Stimulated activated CD4-positive, alpha-beta T cell treated with anti-CD3 and anti-CD28 coated beads, TNF-alpha, amount 100 ng/mL, for 24 hours (primary cell): ENCODE measurements at places on chromosomes 5 and 9.

DNA sequence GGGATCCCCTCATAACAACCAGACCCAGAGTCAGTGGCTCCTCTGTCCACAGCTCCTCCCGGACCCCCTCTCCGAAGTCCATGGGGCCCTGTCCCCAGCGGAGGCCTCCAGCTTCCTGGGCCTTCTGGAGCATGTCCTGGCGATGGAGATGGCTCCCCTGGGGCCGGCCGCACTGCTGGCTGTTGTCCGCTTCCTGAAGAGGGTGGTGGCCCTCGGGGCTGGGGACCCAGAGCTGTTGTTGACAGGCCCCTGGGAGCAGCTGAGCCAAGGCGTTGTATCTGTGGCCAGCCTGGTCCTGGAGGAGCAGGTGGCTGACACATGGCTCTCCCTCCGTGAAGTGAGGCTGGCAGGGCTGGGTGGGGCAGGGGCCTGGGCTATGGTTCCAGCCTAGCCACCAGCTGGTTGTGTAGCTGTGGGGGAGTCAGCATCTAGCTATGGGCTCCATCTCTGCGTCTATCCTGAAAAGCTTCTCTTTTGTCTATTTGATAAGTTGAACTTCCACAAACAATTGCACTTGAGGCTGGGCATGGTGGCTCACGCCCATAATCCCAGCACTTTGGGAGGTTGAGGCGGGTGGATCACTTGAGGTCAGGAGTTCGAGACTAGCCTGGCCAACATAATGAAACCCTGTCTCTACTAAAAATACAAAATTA, 4.7 kb downstream of the ADGRD2 start:
- DNase-seq = no peak

DNA sequence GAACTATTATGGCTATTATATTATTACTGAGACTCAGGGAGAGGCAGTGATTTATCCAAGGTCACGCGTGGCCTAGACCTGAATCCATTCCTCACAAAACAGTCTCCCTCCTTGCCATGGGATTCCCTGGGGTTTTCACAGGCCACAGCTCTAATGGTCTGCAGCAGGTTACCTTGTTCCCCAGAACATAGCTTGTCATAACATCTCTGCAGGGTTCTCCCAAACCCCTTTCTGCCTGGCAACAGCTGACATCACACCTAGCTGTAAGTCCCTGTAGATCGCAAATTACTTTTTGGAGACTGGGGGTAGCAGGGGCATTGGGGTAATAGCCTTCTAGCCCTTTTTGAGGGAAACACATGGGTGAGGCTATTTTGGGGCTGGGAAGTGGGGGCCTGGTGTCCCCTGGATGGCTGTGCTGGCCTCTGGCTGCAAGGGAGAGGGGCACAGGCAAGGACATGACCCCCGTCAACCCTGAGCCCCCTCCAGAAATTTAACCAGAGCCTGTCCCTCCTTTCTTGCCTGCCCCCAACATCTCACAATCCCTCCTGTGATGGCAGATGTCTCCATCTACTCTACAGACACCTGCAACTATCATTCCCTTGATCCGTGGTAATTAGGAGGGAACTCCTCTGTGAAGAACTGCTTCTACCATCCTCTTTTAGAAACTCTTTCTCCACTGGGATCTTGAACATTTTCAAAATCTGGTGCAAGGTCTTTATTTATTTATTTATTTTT, 1.3 kb downstream of the CD74 start:
- peak; percentile 54 for DNase-seq

- no peak for DNase-seq
These were observed 411.4 kb upstream of the SGCD start for GRCh38 chr5:155915601-155916000.

DNA sequence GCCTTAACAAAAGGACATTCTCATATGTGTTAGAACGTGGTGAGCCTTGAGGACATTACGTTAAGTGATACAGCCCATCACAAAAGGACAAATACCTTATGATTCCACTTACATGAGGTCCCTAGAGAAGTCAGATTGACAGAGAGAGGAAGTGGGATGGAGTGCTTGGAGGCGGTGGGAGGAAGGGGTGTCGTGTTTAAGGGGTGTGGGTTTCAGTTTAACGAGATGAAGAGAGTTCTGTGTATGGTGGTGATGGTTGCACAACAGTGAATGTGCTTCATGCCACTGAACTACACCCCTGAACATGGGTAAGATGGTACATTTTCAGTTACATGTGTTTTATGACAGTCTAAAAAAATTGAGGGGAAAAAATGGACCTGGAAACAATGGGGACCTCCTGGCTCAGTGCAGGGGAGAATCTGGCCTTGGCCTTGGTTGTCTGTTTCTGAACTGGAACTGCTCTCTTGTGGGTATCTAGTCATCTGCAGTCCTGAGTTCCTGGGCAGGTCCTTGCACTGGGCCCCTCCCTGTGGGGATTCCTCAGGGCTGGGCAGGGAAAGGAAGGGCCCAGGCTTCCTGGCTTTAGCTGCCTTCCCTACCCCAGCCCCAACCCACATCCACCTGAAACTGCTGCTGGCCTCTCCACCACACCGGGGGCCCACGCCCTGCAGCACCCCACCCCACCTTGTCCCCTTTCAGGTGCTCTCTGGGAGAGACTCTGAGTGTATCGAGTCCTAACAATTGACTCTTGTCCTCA, 17.8 kb downstream of the LRRC8A start:
- DNase-seq = no peak

GRCh38 chr9:130824643-130825350, 10.3 kb upstream of the ABL1 start:
- no peak for DNase-seq
